NCI-H1092 (cell line): ENCODE measurements at places on chromosomes 7 and 10.
A peak's percentile ranks its signal among the peaks of the same experiment; 100 is the strongest.

DNA sequence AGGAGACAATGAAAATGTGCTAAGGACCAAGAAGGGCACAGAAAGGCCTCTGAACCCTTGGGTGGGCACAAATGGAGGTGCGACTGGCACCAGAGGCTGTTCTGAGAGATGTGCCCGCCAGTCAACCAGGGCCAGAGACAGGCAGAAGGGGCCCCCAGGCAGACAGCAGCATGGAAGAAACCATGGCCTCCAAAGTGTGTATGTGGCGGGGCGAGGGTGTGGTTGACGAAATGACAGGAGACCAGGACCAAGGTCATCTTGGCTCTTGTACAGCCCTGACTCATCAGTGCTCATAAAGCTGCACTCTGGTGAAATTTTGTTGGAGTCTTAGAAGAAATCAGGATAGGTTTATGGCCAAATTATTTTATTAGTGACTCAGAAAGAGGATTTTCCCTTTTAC lies 4.0 kb upstream of the MRPS24 start:
- no peak for DNase-seq

DNA sequence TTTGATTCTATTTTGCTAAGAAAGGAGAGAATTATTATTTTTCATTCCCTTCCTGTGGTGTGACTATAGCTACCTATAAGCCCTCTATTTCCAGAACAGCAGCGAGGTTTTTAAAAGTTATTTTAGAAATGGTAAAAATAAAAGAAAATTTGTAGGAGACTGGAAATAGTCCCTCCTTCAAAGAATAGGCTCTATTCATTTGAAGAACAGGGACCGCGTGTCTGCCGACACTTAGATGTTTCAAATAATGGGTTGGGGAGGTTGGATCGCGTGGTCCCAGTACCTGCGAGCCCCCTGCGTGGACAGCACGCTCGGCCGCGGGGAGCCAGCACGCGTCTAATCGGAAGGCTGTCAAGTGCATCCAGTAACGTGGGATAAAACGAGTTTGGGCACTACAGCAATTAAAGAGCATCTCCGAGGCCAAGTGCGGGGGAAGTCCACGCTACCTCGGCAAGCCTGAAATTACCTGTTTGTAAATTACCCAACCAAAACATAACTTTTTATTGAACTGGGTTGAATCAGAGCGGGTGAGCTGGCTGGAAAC lies 1.0 kb downstream of the CACNA2D1 start:
- peak; percentile 36 for DNase-seq

DNA sequence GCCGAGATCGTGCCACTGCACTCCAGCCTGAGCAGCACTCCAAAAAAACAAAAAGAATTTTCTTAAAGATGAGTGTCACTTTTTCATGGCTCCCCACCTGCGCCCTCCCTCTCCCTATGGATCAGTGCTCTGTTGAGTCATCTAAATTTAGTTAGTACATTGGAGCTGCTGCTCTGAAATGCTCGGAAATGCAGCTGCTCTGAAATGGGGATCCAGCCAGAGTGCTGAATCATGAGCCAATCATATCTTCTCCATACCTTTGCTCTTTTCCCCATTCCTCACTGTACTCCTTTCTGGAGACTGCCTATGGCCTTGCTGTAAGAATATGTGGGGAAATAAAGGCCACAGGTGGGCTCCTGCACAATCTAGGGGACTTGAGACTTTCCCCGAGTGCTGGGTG lies 188.8 kb downstream of the ZNF438 start:
- no peak for DNase-seq

GRCh38 chr10:59387951-59388670 lies 25.8 kb upstream of the FAM13C start:
- DNase-seq = no peak
